Stimulated activated CD4-positive, alpha-beta T cell treated with anti-CD3 and anti-CD28 coated beads, Interleukin-1b, Interleukin-23, amount 100 ng/mL, for 24 hours (primary cell): ENCODE measurements at places on chromosomes 12 and 14.

DNA sequence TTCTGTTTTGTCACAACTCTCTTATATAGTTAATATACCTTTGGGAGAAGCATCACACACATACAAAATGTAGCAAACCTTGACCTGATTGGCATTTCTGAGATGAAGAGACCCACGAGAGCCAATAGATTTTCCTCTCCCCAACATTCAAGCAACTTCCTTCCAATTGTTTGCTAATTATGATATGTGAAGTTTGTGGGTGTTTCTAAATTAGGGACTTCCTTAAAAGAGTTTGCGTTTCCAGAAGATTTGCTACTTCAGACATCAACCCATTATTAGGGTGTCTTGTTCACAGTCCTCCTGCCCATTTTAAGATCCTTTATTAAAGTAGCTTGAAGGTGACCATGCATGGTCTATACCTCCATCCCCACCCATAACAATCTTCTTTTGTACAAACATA lies 9.4 kb downstream of the AICDA start:
- DNase-seq, result no peak

DNA sequence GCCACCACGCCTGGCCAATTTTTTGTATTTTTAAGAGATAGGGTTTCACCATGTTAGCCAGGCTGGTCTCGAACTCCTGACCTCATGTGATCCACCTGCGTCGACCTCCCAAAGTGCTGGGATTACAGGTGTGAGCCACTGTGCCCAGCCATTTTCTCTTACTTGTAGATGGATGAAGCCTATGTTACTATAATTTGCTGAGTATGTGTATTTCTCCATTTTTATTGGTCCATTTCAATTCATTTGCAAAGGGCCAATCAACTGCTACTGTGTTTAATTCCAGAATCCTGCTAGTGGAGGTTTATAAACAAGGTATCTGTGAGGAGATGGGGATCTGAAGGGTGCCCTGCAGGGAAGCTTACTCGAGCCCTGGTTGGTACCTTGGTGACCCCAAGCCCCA lies 101.7 kb upstream of the MAX start:
- no peak for DNase-seq

- DNase-seq, result no peak
Observed at GRCh38 chr12:124445121-124445718, 122.2 kb downstream of the NCOR2 start.

DNA sequence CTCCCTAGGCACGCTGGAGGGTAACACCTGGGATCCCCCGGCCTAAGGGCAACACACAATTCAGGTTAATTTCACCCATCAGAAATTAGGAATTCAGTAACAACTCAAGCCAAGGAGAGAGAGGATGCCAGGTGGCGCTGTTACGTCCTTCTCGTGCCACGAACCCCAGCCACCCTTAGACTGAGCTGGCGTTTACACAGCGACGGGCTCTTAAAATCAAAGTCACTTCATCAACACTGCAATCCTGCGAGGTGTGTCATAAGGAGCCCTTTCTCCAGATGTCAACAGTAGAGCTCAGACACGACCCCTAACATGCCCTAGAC lies 110.6 kb upstream of the TMEM132D start:
- DNase-seq, result no peak

DNA sequence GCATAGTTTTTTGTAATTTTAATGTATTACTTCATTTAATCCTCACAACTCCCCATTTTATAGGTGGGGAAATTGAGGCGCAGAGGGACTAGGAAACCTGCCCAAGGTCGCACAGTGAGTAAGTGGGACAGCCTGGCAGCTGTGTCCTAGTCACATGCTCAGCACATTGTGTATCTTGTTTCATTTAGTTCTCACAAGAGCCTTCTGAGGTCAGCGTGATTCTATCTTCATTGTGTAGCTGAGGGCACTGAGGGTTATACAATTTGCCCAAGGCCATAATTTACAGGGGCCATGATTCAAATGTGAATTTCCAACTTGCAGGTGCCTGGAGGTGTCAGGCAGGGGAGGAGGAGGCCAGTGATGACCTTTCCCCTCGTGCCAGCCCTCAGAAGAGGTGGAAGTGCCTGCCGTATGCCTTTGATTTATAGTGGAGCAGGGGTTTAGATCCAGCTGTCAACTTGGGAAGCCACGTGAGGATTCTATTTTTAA lies 30.3 kb upstream of the SMOC1 start:
- DNase-seq, result no peak

- no peak for DNase-seq
Observed at GRCh38 chr14:81837304-81837703, 303.7 kb upstream of the SEL1L start.

- no peak for DNase-seq
Observed at GRCh38 chr14:22487401-22487800, 101.6 kb downstream of the DAD1 start.

- no peak for DNase-seq
Observed at GRCh38 chr12:85814741-85815140, 21.5 kb downstream of the RASSF9 start.

DNA sequence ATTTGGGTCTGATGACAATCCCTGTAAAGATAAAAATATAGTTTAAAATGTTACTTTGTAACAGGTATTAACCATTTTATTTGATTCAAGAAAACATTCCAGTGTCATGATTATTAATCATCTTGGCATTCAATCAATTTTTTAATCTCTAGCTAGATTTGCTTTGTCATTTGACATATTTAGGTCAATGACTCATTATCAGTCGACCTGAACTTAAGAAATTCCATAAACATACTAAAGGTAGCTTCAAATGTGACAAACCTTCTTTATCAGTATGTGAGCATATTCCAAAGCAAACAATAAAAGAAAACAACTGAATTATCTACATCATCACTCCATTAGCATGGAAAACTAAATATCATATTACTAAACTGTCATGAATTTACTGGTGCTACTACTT lies 50.8 kb upstream of the CDKL1 start:
- no peak for DNase-seq

DNA sequence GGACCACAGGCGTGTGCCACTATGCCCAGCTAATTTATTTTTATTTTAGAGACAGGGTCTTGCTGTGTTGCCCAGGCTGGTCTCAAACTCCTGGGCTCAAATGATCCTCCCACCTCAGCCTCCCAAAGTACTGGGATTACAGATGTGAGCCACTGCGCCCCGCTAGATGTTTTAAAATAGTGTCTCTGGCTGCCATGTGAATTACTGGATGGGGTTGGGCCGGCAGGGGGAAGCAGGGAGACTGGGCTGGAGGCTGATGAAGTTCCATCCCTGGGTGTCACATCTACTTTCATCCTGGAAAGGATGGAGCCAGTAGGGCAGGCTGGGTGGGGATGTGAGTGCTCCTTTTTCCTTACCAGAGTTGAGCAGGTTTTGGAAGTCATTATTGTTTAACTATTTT lies 46.1 kb downstream of the DNAH10 start:
- no peak for DNase-seq

- no peak for DNase-seq
Observed at GRCh38 chr14:69711065-69711464, 55.9 kb upstream of the SRSF5 start.

DNA sequence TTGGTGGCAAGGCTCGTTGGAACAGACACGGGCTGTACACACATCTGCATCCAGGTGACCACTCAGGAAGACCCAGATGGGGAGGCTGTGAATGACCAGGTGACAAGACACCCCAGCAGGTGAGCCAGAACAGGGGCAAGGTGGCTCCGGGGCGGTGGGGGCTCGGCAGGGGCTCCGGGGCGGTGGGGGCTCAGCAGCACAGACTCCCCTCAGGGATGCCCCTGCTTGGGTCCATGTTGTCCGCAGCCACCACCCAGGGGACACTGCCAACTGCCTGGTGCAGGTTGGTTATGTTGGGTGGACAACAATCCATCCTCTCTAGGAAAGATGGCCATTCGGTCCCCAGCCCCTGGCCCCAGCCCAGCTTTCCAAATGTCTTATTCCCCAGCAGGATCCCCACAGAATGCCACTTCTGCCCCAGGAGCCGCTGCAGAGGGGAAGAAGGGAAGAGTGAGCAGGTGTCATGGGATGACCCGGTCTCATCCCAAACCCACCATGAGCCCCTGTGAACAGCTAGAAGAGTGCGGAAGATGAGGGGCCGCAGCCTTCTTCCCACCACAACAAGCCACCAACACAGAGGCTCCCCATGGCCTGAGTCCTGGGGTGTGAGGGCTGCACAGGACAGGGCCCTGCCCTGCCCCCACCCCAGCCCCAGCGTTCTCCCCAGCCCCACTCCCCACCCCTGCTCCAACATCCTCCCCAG lies 31.4 kb upstream of the C14orf180 start:
- DNase-seq, result no peak

- no peak for DNase-seq
Observed at GRCh38 chr12:70671698-70672097, 34.5 kb upstream of the PTPRB start.

- no peak for DNase-seq
Observed at GRCh38 chr14:95577067-95577800, 42.4 kb downstream of the GLRX5 start.

DNA sequence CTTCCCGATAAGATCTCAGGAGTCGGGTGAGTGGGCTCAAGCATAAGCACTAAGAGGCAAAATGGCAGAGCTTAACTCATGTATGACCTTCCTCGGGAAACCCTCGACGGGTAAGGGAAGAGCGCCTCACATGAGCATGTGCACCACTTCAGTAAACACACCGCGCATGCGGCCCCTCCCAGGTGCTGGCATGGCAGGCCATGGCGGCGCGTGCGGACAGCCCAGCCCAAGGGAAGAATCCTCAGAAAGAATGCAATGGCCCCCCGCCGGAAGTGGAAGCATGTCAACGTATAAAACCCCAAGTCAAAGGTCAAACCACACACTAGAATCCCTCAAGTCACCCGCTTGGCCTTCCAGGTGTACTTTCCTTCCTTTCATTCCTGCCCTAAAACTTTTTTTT lies 6.6 kb upstream of the TNFAIP2 start:
- no peak for DNase-seq

DNA sequence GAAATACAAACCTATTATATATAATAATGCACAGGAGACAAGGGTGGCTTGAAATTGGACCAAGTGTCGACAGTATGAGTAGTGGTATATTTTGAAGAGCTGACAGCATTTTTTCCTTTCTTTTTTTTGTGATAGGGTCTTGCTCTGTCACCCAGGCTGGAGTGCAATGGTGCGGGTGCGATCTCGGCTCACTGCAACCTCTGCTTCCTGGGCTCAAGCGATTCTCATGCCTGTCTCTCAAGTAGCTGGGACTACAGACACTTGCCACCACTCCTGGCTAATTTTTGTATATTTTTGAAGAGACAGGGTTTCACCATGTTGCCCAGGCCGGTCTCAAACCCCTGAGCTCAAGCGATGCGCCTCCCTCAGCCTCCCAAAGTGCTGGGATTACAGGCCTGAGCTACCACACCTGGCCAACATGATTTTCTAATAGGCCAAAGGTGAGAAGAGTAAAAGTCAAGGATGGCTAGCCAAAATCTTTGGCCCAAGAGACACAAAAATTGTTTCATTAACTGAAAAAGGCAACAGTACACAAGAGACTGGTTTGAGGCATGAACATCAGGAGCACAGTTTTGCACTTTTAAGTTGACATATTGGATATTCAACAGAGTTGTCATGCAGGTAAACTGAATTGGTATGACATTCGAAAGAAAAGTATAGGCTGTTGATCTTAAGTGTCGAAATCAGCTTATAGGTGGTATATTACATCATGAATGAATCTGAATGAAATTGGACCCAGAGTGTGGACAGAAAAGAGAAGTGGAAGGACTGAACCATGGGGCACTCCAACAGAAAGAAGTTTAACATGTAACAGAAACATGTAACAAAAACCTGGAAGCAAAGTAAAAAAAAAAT lies 12.5 kb downstream of the HNRNPC start:
- no peak for DNase-seq
